RPMI8226 (cell line): ENCODE measurements at places on chromosomes 7 and 10.

DNA sequence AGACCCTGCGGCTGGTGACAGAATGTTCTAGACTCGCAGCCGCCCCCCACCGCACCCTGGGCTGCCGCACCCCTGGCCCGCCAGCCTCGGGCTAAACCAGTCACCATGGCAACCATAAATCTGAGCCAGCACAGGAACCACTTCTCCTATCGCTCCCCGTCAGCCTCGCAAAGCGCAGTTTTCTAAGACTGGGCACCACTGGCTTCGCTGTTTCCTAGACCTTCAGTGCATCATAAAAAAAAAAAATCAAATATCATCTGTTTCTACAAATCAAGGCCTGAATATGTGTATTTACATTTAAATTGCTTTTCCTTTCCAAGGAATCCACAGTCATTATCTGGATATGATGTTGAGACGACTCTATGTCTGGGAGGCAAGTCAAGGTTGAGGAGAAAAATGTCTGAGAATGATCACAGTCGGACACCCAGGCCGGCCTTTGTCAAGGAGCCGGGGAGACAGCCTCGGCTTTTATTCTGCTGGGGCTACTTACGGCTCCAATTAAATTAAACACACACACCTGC, 99.9 kb downstream of the PTPRN2 start:
- no peak for DNase-seq

- no peak for DNase-seq
These were observed 165.4 kb downstream of the BMPER start for GRCh38 chr7:34070511-34071323.

GRCh38 chr10:308101-308500, 172.8 kb downstream of the ZMYND11 start:
- DNase-seq: no peak

DNA sequence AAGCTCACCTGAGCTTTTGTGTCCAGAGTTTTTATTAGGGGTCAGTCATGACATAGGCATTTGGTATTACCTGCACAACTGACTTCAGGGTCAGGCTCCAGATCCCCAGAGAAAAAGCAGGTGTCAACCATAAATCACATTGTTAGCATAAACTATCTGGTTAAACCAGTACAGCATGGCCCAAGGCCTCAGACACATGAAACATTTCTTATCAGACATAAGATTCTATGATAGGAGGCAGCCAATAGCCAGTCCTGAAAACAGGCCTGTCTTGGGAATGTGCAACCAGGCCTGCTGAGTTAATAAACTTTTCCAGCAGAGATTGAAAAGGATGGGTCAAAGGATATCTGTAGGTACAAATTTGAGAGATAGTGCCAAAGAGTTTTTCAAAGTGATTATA, 116.1 kb downstream of the TPST1 start:
- DNase-seq: no peak

GRCh38 chr7:98163269-98163668, 48.0 kb upstream of the BHLHA15 start:
- no peak for DNase-seq

DNA sequence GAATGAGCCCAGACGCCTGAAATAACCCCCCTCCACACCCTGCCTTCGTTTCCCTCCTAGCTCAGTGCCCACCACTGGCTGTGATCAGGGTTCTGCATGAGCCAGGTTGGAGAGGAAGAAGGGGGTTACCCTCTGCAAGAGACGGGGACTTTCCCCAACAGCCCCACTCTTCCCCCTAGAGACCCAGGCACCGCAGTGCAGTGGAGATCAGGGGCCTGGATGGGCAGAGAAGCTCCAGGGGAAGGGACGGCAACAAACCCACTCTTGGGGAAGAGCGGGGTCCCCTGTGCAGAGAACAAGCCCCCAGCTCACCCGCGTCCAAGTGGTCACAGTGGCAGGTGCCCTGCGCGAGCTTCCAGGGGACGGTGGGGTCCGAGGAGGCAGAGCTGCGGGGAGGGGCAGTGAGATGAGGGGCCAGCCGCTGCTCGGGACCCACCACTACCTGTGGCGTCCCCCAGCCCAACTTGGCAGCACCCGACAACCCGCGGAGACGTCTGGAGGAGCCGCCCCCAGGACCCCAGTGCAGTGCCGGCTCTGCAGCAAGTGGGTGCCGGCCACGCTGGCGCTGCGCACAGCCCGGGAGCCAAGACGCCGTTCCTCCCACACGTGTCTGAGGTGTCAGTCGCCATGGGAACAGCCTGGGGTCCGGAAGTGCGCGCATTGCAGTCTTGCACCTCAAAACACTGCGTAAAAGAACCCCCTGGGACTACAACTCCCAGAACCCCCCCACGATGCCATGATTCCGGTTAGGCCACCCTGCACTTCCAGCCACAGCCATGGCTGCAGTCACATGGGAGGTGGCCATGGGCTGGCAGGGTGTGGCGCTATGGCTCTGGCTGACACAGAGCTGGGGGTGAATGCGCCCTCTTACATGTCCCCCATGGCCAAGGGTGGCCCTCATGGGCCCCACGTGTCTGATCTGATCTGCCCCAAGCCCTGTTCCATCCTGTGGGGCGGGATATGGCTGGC, 45.8 kb upstream of the WIPI2 start:
- peak; percentile 64 for DNase-seq

DNA sequence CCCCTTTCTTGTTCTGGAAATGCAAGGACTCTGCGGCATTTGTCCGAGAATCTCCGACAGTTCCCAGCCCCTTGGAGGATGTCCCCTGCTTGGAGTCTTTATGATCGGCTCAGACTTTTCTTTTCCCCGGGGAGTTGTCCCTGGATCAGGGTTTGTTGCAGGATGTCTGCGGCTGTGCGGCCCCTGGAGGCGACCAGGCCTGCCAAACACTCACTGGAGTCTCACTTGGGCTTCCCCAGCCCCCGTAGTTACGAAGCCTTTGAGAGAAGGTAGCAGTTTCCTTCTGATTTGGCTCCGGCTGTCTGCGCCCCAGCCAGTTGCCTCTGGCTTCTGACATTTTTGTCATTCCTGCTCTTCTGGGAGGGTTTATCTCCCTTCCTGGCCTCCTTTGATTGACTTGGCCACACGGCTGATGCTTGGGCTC, 16.1 kb downstream of the COL26A1 start:
- no peak for DNase-seq

GRCh38 chr7:77247206-77247850, 47.7 kb upstream of the FGL2 start:
- peak; percentile 85 for DNase-seq

DNA sequence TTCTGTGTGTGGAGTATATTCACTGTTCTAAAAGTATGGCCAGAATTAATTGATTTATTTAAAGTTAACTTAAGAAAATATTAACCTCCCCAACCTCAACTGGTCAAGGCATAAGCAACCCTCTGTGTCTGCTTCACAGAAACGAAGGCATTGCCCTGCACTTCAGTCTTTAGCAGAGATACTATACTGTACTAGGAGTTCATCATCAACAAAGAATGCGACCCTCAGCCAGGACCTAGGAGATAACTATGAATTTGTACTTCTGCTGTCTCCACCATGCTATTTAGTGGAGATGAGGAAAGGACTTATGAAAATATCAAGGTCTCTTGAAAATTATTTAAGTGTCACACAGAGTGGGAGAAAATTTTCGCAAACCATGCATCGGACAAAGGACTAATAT, 35.7 kb upstream of the SEMA3D start:
- no peak for DNase-seq

- peak; percentile 31 for DNase-seq
These were observed 314.1 kb downstream of the LRRTM3 start for GRCh38 chr10:67239864-67240497.

DNA sequence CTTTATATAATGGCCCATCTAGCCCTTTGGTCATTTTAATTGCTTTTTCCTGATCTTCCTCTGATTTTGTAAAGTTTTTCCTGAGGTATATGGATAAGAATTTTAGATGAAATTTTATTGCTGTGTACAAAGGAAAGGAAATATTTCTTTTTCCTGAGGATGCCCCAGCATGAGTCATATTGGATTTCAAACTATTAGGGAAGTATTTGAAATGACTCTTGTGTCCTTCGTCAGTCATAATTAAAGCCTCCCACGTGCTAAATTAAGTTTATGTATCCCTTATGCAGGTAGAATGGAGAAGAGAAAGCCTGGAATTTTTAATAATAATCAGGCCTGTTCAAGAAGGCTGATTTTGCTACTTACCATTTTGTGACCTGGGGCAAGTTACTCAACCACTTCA, 82.6 kb upstream of the GLI3 start:
- DNase-seq: no peak

- no peak for DNase-seq
These were observed 16.6 kb downstream of the PLAC9 start for GRCh38 chr10:80149123-80149522.

- no peak for DNase-seq
These were observed 134.9 kb downstream of the SFMBT2 start for GRCh38 chr10:7275761-7276440.

DNA sequence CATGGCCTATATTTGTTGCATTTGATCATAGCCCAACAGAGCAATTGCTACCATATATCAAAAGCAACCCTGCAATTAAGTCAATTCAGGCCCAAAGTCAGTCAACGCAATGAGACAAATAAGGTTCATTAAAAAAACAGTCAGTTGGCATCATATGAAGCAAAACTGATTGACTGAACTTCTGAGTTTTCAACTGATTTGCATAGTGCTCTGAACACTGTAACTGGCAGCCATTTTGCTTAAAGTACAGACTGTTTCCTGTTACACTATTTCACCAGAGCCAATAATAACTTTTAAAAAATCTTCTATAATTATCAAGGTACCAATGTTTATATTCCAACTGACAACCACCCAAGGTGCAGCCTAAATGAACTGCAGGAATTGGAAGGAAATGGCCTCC, 68.4 kb upstream of the RAPGEF5 start:
- no peak for DNase-seq

DNA sequence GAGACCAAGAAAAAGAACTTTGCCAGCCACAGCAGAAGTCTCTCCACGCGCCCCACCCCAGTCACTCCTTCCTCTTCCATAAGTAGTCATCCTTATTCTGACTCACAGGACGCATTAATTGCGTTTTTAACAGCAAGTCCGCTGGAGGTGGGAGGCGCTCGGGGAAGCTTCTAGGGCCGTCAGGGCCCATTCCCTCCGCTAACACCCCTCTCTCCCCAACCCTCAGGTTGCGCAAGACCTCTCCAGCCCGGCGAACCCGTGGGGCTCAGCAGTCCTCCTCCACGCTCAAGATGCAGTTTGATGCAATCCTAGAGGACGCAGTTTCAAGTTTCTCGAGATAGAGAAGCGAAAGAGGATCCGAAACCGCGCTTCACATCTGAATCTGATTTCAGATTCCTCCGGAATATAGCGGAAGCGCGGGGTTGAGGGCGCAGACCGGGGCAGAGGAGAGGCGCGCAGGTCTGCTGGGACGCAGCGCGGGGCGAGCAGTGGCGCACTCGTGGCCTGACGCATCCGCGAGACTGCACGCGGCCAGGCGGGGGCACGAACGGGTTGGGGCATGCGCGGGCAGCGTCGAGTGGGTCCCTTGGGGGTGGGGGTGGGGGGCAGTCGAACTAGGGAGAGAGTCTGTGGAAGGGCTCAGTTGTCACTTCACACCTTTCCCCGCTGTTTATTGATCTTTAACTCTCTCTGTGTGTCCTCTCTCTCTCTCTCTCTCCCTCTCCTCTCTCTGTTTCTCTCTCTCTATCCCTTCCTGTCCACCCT, 37.8 kb upstream of the PSAP start:
- peak; percentile 94 for DNase-seq

- DNase-seq: no peak
These were observed 57.8 kb downstream of the ANKMY2 start for GRCh38 chr7:16587790-16588189.
